ENCODE measurements at places on chromosomes 2 and 18.

DNA sequence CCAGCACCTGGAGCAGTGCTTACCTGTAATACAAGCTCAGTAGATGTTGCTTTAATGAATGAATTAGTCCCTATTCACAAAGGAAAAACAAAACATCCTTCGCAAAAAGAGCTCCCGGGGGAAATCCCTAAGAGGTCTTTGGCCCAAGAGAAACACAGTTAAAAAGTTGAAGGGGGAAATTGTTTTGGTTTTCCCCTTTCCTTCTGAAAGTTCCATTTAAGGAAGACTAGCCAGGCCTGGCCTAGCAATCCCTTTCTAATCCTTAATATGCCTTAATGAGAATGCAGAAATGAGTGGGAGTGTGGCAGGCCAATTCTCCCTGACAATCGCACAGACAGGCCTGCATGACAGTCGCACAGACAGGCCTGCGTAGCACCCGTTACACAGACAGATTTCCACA lies 33.5 kb upstream of the REL start:
- no peak for DNase-seq

DNA sequence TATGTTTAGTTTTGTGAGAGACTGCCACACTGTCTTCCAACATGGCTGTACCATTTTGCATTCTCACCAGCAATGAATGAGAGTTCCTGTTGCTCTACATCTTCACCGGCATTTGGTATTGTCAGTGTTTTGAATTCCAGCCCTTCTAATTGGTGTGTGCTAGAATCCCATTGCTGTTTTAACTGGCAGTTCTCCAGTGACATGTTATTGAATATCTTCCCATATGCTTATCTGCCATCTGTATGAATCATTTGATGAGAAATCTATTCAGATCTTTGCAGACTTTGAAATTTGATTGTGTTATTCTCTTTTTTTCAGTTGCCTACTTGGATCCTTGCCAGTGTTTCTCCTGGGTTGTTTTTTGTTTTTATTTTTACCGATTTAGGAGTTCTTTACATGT lies 99.0 kb downstream of the SNTG2 start:
- DNase-seq, result no peak

DNA sequence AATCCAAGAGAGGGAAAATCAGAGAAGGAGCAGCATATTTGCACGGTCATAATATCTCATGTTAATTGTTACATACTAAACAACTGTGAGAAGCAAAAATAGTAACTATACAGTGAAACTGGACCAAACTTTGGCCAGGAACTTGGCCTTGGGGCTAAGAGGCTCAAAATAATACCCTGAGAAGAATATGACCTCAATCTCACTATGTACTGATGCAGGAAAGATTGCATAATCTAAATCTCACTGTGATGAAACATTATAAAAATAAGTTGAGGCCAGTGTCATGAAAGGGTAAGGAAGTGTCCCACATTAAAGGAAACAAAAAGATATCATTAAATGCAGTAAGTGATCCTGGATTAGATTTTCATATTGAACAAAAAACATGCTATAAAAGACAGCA lies 36.5 kb downstream of the ZRANB3 start:
- DNase-seq, result no peak

GRCh38 chr18:63255435-63255834 lies 64.1 kb downstream of the BCL2 start:
- no peak for DNase-seq

DNA sequence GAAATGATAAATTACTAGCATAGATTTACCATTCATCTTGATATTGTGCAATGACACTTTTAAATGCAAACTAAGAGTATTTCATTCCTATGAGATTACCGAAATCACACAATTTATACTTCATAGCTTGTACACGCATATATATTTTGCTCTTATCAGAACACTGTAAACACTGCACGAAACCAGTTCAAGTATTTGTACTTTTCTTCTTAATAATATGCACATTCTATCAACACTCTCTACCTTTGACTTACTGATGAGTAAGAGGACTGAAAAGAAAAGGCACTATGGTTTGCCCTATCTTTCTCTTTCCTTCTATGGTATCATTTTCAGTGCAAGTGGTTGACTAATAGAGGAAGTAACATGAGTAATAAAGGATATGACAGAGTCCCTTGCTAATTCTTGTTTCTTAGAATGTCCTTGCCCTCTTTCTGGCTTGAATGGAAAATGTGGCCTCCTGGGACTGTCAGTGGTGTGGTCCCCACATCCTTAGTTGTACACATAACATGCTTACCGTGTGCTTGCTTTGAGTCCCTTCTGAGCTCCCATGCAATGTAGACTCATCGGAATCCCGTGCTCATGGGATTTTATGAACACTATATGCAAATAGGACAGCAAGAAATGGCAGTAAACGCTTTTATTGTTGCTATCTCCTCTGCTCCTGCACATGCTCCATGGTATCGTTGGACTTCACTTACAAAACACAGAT lies 363.5 kb upstream of the TNP1 start:
- DNase-seq, result no peak

- DNase-seq, result no peak
Observed at GRCh38 chr2:48235076-48235475, 294.9 kb upstream of the STON1 start.

DNA sequence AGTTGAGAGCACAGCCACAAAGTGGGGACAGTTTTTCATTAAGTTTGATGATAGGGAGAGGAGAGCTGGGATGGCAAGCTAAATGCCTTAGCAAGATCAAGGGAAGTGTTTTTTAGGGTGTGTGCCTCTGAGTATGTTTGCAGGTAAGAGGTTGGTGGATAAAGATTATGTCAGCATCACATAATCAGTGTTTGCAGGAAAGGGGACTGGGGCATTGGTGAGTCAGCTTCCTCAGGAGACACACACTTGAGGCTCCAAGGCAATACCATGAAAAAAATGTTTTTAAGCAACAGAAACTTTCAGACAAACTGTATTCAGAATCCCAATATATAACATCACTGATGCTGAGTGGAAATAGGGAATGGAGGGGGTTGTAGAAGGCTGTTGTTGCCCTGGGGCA lies 25.4 kb upstream of the DTNB start:
- DNase-seq, result no peak

GRCh38 chr2:236505648-236506047 lies 64.0 kb upstream of the ACKR3 start:
- no peak for DNase-seq

- DNase-seq, result no peak
Observed at GRCh38 chr2:21401022-21401698, 277.4 kb downstream of the TDRD15 start.

DNA sequence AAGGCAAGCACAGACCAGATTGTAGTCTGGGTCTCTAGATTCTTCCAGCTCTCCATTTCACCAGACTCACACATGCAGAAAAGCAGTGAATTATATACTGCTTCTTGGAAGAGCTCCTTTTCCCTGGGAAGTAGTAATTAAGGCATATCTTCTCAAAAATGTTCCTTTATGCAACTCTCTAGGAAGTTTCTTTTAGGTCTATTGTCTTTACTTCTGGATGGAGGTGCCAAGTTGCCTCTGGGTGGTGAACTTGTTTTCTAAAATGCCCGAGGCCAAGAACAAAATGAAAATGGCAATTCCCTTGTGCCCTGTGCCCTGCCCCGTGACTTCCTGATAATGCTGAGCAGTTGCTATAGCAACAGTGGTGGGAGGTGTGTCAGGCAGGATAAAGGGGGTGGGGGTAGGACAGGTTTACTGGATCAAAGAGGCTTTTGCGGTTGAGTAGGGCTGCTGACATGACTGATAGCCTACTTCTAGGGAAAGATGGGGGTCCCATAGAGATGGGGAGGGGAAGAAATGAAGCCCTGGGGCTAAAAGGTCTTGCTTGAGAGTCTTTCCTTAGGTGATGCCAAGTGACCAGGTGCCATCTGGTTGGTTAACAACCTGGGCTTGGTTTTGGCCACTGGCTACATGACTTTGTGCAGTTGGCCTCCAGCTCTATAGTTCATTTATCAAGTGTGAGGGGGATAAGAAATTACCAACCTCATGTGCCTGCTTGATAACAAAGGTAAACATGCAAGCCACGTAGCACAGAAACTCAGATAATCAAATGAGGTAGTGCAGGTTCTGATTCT lies 11.8 kb downstream of the IGFBP2 start:
- peak; percentile 32 for DNase-seq

DNA sequence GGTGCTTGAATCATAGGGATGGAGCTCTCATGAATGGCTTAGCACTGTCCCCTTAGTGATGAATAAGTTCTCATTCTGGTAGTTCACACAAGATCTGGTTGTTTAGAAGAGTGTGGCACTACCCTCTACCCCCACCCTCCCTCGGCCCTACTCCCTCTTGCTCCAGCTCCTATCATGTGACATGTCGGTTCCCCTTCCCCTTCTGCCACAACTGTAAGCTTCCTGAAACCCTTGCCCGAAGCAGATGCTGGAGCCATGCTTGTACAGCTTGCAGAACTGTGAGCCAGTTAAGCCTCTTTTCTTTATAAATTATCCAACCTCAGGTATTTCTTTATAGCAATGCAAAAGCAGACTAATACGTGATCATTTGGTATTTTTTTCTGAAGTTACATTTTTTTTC lies 1012.6 kb downstream of the BCL11A start:
- DNase-seq, result no peak

DNA sequence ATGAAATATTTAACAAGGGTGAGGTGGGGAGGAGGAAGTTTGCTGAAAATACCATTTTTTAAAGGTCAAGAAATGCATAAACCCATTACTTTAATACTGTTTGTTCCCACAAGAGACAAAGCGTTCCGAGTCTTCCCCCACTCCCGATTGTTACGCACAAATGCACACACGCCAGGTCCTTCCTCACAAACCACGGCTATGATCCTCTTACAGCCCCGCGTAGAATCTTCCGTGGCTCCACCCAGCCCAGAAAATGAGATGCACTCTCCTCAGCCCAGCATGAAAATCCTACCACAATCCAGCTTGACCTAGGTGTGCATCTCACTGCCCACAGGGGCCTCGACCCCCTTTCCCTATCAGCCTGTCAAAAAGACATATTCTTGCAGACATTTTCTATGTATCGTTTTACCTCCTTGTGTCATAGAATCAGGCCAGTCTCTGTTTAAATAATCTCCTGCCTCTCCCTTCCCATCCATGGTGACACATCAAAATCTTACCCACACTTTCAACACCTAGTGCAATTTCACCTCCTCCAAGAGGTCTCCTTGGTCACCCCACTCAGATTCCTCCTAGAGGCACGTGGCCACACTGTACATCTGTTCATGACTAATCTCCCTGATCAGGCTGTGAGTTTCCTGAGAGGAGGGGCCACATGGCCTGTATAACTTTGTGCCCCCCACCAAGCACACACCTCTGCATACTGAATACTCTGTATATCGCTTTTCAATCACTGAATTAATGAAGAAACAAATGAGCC lies 491.0 kb upstream of the KLHL29 start:
- DNase-seq, result no peak

- no peak for DNase-seq
Observed at GRCh38 chr2:33106115-33106514, 159.4 kb downstream of the LTBP1 start.

DNA sequence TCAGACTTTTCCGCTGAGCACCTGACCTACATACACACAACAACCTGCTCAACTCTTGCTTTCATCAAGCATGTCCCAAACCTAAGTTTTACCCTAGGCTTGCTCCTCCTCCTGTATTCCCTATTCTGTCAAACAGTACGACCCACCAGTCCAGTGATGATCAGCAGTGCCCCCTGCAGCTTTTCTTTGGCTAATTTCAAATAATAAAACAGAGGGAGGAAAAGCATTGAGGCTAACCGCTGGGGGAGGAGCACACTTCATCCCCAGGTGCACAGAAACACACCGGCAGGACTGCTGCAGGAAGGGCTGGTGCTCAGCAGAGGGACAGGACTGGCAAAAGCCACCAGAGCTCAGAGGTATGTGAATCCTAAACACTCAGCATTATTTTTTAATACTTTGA lies 21.2 kb downstream of the E2F6 start:
- no peak for DNase-seq

DNA sequence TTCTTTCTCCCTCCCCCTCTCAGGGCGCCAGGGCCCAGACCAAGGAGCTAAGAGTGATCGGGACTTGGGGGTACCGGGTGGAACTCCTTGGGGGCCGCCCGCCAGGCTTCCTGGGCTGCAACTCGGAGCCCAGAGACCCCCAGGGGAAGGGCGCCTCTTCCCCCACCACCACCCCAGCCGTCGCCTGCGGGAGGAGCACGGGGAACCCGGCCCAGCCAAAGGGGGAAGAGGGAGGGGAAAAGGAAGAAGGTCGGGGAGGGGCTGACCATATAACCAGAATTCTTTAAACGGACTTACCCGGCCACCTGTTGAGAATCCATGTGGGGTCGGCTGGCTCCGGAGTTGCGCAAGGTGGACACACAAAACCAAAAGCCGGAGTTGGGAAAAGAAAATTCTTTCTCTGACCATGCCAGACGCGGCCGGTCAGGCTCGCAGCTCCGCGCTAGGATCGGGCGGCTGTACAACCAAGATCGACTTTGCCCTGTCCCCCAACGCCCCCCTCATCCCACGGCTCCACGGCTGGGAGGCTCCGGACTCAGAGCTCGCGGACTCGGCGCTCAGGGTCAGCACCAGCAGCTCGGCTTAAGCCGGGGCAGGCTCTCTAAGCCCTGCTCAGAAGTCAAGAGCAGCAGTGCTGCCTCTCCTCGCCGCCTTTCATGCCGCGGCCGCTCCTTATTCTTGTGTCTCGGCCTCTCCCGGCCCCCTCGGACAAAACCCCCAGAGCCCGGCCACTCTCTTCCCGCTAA lies 6.3 kb upstream of the SIX3 start:
- no peak for DNase-seq

DNA sequence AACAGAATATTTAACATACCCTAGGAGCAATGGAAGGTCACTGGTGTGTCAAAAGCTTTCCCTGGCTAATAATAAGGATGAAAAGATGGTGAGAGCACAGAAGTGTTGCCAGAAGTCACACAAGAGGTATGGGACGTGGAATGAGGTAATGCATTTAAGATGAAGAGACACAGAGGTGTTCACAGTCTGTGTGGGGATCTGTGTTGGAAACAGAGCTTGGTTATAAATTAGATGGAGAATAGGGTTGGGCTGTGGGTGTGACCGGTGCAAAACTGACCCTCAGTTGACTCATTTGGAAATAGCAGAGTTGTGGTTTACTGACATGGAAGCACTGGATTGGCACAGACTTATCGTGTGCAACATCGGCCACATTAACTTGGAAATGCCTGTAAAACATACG lies 372.5 kb downstream of the SATB2 start:
- DNase-seq, result no peak

DNA sequence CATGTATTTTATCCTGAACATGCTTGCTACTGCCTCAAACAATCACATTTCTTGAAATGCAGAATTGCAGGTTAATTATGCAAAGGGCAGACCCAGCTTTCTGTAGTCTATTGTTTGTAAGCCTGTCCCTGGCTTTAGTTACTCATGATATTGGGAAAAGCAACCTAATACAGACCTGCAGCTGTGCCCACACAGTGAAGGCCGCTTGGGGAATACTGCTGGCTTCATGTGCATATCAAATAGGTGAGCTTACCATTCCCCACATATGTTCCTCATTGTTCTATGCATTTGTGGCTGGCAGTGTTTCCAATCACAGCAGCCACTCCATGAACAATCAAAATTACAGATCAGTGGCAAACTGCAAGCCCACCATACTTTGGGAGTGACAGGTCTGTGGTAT lies 186.3 kb downstream of the TMEM163 start:
- no peak for DNase-seq

- DNase-seq, result peak; percentile 34
Observed at GRCh38 chr18:50203801-50204604, 9.1 kb upstream of the MYO5B start.

GRCh38 chr18:49008716-49009115 lies 58.0 kb upstream of the SMAD7 start:
- DNase-seq, result no peak

- peak; percentile 22 for DNase-seq
Observed at GRCh38 chr18:9796935-9797549, 88.7 kb upstream of the TXNDC2 start.

Measured in caudate nucleus (tissue), 63 donors.